ENCODE measurements at places on chromosomes 12 and 14. TPM values are rescaled to one million over a fixed set of nuclear protein-coding genes. Genes with fewer than 3 reads are reported as not detected.

DNA sequence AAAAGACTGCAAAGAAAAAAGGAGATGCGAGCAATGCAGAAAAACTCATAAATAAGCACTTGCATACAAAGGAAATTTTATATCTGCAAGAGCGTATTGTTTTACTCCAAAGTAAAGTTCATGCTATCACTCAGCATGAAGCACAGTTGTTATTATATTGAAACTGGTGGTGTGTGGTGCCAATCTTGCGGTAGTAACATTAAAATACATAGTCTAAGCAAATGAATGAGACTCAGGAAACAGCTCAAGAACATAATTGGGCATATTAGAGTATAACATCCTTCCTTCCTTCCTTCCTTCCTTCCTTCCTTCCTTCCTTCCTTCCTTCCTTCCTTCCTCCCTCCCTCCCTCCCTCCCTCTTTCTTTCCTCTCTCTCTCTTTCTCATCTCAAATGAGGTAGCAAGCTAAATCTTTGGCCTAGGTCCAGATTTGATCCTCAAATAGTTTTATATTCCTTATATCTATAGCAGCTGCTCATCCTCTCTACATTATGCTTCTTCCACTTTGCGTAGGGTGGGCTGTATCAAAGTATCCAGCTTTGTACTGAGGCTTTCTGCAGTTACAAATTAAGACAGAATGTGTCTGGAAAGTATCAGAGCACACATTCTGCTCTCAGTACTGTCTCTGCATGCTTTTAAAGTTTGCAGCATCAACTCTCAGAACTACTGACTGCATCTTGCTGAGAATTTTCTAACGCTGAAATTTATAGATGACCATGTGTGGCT is 718.3 kb downstream of the RERGL start:
- no peak for DNase-seq

DNA sequence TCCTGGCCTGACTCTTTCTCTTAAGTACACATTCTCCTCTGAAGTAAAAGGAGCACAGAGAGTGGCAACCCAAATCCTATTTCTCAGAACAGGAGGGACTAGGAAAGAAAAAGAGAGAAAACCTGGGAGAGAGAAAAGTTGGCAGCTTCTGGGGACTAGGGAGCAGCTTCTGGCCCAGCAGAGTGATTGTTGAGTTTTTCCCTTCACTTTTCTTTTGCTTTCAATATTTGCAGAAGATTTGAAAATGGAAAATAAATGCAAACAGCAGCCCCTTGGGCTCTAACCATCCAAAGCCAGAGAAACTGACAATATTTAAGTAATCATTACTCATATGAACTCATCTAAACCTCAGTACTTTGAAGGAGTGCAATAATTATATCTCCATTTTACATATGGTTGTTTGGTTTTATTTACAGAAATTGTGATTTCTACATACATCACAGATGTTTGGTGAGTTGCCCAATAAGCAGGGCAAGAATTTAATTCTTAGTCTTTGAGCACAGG is 28.8 kb upstream of the IGF1 start:
- DNase-seq = no peak

- no peak for DNase-seq
Observed at GRCh38 chr14:22870811-22871223, 723 bp upstream of the LRP10 start.

- DNase-seq = no peak
Observed at GRCh38 chr12:132649226-132649945, 30.8 kb downstream of the P2RX2 start.

DNA sequence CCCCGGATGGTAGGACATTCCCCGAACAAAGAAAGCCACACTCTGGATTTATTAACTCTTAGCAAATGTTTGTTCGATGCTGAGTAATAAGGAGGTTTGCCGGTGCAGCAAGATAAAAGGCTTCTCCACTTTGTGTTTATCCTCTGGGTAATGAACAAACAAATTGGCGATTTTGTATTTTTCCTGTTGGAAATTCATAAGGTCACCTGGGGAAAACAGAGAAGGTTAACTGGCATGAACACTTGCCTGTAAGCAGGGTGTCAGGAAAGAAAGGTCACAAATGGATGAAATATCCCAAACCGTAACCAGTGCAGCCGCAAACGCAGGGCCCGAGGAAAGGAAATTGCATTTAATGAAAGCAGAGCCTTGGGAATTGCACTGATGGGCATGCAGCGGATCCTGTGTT is 132.8 kb downstream of the RMST start:
- DNase-seq = no peak

DNA sequence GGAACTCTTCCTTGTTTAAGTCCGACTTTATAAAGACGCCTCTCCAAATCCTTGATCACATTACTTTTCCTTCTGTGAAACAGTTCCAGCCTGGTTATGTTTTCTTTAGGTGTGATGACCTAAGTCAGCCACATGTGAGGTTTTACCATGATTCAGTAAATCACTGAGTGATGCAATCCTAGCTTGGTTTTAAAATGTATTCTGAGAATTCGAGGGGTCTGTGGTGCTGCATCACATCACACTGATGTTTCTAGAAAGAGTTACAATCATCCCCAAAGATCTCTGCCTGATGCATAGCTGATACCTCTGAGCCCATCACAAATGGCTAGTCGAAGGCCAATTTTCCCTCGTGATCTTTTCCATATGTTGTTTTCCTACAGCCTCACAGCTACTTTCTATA is 152.7 kb downstream of the ANO2 start:
- DNase-seq = no peak

DNA sequence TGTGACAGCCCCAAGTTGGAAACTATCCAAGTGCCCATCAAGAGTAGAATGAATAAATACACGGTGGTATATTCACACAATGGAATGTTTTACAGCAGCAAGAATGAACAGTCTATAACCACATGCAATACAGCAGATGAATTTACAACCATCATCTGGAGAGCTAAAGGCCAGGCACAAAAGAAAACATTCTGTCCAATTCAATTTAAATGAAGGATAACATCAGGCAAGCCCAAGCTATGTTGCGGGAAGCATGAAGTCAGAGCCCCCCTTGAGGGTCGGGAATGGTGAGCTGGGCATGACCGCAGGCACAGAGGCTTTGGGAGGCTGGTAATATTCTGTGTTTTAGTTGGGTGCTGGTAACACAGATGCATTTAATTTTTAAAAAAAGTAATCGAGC is 76.0 kb downstream of the SYNE3 start:
- no peak for DNase-seq

DNA sequence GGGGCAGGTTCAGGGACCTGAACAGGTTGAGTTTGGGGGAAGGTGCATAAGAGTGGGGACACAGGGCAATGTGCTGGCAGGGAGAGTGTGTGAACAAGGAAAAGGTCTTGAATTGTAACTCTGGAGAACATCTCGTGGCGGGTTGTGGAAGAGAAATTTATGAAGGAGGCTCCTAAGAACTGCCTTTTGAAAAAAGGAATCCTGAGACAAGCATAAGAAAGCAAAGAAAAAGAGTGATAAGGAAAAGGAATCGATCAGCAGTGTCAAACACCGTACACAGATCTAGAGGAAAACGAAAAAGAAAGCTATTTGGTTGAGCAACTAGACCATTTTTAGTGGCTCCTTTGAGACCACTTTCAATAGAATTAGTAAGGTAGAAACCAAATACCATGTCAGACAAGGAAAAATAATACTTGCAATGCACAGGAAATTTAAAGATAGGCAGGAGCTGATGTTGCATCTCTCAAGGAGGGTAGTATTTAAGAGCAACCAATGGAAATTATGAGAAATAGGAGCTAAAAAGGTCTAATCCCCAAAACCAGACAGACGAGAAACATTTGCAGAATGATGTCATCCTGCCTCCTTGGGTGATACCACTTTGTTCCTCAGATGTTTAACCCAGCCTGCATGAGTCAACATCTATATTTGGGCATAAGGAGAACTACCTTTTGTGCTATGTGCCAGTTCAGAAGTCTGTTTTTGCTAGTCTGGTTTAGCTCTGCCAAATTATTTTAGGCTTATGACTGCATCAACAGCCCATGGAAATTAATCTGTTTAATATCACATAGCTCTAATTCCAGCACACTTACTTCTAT is 64.5 kb upstream of the STK38L start:
- no peak for DNase-seq

DNA sequence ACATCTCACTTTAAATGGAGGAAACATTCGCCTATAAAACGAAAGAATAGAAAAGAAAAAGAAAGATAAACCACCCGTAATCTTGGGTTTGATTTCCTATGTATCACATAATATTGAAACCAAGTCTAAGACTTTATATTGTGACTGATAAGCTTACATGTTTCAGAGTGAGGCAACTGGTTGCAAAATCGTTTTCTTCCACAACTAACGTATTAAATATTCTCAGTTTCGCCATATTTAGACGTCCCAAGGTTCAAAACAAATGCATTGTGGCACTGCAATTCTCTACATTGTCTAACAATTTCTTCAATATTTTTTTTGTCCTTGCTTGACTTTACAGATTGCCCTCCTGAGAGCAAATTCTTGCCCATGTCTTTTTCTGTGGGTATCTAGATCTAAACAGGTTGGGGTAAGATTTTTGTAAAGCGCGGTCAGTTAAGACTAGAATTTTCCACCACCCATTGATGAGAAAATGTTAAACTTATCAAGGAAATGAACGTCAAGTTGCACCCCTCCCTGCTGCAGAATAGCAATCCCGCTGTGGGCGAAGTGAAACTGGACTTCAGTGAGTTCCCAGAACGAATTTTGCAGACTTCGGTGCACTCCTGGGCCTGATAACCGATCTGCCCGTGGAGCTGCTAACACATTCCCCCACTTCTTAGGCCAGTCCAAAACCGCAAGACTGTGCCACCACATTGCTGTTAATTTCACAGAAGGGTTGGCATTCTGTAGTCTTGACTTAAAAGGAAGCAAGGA is 2.7 kb downstream of the TBX3 start:
- no peak for DNase-seq

DNA sequence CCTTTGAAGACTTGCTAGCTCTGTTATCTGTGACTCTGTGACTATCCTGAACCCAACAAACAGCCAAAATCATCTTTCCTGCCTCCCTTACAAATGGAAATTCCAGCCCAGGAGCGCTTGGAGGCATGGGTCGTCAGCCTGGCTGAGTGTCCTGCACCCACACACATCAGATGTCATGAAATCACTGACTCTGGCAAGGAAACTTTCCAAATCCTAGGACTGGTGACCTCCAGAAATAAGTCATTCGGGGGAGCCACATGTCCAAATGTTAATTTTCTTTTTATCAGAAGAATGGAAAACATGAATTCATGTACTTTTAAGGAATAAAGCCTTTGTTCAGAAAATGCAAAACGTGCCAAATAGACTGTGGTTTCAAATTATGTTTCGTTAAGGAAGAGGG is 96.3 kb upstream of the EVL start:
- DNase-seq = no peak

DNA sequence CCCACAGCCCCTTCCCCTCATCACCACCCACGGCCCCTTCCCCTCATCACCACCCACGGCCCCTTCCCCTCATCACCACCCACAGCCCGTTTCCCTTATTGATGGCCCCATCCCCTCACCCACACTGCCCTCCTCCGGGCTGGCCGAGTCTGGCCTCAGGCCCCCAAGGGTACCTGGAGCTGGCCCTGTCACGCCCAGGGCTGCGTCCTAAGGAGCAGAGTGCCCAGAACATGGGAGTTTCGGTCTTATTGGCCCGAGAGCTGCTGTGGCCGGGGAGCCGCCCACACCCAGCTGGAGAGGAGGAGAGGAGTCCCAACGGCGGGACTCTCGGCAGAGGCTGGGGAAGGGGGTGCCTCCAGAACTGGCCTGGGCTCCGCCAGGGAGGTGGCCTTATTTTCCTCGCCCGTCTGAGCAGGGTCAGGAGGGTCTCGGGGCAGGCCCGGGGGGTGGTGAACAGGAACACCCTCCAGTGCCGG is 182.3 kb downstream of the KIF26A start:
- peak; percentile 8 for DNase-seq

The TPPP2 gene
- not detected for total RNA-seq

The SNRPF gene
- total RNA-seq = 70.7 TPM

The GRIP1 gene
- 22.5 TPM for total RNA-seq

The LRRC43 gene
- total RNA-seq = 0.21 TPM

The KRT85 gene
- not detected for total RNA-seq

The SMCO3 gene
- total RNA-seq = not detected

The AMHR2 gene
- not detected for total RNA-seq
